Hippocampal formation (tissue), 2 donors: ENCODE measurements at places on chromosomes 16 and 17.

DNA sequence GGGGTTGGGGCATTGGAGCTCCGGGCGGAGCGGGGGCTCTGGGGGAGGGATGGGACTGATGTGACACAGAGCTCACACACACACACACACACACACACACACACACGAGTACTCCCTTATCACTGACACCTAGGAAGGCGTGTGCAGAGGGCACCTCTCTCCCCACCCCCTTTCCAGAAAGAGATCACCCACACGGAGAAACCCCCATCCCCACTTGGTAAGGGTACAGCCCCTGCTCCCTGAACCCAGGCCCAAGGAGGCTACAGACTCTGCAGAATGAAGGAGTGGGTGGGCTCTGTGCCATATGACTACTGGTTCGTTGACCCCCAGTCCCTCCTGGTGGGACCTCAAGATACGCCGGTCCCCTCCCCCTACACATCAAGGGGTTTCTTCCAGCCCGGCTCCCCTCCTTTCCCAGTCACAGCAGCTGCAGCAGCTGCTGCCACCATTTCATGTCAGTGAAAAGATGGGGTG is 8.7 kb upstream of the ARHGAP23 start:
- no peak for DNase-seq

- DNase-seq: no peak
Measured at GRCh38 chr17:82798752-82799151, 41.1 kb downstream of the ZNF750 start.

DNA sequence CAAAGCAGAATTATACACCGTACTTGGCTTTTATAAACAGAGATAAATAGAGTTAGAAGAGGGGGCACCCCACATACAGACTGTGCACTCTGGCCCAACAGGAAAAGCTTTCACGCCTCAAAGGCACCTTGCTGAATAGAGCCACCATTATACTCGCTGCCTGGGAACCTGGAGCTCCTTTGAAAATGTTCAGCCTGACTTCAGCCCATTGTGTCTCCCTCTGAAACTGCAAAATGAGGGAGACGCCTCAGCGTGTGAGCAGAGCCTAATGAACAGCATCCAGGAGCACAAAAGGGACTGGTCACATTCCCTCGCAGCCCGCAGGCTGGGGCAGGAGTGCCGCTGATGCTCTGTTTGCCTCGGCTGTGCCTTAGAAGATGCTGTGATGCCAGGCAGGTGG is 46.3 kb downstream of the ABCC12 start:
- DNase-seq: no peak

DNA sequence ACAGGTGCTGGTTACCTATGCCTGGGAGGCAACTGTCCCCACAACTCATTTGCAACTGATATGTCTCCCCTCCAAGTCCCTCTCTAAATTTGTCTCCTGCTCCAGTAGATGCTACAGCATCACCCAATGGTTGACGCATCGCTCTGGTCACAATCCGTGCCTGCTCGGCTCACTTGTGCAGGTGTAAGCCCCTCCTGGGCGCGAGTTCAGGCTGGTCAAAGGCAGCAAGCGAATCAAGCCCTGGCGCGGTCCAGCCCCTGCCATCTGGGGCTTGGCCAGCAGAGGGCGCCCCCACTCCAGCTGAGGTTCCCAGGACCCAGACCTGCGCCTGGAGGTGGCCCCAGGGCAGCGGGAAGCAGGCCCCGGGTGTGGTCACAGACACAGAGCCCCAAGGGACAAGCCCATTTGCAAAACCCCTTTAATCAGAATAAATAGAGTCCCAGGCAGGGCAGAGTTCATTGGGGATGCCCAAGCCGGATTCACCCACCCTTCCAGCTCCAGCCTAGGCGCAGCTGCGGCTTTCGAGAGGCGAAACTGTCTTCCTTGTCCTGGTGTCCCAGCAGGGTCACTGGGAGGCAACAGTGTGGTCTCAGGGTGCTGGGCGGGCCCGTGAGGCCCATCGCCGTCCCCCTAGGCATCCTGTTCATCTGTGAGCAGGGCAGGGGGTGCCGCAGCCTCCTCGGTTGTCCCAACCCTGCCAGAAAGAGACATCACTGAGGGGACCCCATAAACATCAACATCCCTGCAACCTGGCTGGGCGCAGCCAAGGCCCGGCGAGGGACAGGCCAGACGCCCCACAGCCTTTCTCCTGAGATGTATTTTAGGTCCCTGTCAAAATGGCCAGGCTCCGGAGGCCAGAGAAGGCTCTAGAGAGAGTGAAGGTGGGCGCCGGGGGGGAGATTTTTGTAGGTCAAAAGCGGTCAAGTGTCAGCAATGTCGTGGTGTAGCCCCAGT is 15.8 kb downstream of the TMC6 start:
- no peak for DNase-seq

GRCh38 chr17:57357830-57358430 is 101.6 kb downstream of the MSI2 start:
- DNase-seq: no peak

DNA sequence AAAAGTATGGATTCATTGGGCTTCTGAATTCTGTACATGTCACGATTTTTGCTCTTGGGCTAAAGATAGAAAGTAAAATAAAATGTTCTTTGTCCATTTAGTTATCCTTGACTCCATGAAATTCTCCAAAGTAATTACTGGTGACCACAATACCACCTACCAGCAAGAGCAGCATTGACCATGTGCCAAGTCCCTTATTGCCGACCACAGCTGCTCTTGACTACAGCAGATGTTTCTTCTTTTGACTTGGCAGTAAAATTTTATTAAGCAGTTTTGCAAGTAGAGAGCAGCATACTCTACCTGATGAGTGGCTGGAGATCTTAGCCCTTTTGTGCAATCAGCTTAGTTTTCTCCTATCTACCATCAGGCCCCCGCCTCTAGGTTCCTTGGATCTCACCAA is 152.2 kb upstream of the TBX2 start:
- no peak for DNase-seq

DNA sequence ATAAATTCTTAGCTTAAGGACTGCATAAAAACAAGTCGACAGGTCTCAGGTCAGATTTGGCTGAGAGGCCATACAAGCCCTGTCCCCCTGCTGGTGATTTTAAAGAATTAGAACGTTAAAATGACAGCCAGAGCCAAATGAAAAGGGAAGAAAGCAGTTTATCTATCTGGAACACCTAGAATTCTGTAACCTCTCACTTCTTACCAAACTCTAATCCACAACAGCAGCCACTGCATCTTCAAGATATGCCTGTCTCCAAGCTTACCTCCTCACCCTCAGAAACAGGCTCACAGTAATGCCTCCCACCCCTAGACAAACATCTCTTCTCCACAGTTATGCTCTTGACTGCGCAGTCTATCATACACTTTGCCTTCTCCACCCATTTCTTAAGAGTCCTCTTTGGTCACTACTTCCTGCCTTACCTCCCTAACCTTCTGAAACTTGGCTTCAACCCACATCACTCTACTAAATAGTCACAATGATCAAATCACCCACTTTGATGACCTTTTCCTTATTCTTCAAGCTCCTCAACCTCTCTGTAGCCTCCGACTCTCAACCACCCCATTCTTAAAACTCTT is 14.2 kb downstream of the ANKFY1 start:
- no peak for DNase-seq

GRCh38 chr16:28609631-28610594 is at the start of gene SULT1A1:
TSS of gene SULT1A1 (minus strand) at chr16:28610044. CDS start at chr16:28608855, 1,189 bp downstream.
- no peak for DNase-seq

- DNase-seq: no peak
Measured at GRCh38 chr17:72139212-72139611, 18.4 kb downstream of the SOX9 start.

DNA sequence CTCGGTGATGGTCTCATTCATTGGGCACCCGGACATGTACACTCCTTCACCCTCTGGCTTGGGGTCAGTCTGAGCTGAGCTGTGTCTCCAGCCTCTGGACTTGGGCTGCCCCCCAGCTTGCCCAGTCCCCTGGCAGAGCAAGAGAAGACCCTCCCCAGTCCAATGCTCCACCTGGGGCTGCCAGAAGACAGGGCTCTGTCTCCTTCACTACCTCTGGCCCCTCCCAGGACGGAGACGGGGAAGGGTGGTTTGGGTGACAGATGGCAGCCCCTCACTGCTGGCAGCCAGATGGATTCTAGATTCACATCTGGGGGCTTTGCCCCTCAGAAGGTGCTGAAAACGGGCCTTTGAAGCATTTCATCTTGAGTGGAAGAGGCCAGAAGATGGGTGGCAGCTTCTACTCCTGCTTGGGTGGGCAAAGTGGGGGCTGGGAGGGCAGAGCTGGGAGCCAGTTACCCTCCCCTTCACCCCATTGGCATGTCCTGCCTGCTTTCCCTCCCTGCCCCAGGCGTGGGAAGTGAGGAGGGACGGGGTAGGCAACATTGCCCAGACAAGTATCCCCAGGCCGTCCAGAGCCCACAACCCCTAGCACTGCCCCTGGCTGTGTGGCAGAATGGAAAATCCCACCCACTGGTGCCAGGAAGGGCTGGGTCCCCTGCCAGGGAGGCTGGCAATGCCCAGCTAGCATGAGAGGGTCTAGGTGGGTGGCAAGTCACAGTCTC is 13.9 kb downstream of the NGFR start:
- no peak for DNase-seq

DNA sequence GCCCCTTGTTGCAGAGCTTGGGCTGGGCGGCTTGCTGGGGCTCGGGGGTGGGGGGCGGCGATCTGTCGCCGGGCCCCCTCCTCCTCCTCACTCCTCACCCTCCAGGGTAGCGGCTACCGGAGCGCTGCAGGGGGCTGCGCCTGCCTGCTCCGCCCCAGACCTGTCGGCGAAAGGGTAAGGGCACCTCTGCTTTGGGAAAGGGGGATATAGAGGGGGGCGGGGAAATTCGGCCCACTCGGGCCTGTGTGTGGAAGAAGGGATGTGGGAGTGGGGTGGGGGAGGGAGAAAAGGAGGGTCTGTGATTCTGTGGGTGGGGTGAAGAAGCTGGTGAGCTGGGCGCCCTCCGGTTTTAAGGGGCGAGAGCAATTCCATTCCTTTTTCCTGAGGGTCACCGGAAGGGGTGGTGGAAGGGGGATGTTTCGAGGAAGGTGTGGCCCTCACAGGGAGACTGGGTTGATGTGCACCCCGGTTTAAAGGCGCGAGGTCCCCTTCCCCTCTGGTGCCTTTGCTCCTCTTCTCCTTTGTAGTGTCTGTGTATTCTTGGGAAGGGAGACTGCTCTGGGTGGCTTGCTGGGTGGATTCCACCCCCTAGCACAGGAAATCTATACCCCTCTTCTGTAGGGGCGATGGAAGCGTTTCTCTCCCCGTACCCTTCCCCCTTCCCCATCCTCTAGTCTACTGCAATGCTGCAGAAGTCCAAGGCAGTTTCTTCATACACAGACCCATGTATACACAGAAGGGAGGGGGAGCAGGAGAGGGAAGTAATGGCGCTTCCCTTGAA is 878 bp downstream of the TAOK1 start:
- peak; percentile 29 for DNase-seq

- no peak for DNase-seq
Measured at GRCh38 chr16:4869147-4869805, 22.0 kb downstream of the UBN1 start.
